ENCODE measurements at places on chromosomes 13 and 19.
A peak's percentile ranks its signal among the peaks of the same experiment; 100 is the strongest.

DNA sequence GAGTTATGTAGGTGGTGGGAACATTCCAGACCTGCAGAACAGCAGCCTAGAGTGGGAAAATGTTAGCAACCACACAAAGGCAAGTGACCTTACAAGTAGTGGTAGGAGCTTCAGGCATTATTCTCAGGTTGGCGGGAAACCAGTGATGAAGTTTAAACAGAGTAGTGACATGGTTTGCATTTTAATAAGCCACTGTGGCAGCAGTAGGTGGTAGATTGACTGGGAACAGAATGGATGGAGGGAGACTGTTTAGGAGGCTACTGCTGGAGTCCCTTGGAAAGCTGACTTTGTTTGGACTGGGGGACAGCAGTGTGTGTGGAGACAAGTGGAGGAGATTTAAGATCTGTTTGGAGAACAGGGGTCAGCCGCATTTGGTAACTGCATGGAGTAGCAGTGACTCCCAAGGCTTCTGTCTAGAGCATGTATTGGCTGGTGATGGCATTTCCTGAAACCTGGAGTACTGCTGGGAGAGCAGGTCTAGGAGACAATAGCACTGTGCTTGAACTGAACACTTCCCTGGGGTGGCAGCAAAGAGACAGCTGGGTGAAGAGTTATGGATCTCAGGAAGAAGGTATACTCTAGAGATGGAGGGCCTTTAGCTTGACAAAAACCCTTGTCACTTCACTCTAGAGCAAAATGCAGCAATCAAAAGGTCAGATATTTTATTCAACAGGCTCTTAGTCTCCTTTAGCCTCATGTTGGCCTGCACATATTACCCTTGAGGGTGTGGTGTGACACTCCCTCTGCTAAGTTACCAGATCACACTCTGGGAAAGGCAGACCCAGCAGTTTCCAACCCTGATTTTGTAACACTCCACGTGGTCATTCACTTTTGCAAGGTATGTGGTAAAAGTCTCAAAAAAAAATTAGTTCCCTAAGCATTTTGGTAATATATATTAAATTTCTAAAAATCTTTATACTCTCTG is 70.3 kb downstream of the DHRS12 start:
- DNase-seq = no peak

GRCh38 chr13:75325711-75326110 is 156.3 kb downstream of the TBC1D4 start:
- DNase-seq = no peak

- DNase-seq = peak; percentile 78
These were observed 38.7 kb downstream of the NFIX start for GRCh38 chr19:13033819-13034611.

GRCh38 chr13:34021619-34022018 is 203.7 kb downstream of the RFC3 start:
- no peak for DNase-seq

DNA sequence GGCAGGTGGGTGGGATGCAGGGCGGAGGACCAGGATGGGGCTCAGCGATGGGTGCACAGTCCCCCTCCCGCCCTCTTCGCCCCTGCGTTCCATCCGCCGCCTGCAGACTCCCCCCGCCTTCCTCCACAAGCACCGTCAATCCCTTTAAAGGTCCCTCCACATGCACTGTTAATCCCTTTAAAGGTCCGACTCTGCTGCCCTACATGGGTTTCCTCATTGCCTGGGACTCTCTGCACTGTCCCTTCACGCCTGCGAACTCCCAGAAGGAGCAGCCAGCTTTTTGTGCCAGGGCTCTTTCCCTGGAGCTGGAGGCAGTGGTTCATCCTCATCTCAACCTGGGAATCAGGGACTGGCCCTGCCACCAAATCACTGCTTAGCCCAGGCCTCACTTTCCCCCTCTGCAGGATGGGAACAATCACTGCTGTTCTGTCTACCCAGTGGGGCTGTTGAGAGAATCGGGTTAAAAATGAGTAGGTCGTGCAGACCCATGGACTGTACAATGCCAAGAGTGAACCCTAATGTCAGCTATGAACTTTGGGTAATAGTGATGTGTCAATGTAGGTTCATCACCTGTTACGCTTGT is 20.4 kb downstream of the ZNF574 start:
- DNase-seq = no peak

DNA sequence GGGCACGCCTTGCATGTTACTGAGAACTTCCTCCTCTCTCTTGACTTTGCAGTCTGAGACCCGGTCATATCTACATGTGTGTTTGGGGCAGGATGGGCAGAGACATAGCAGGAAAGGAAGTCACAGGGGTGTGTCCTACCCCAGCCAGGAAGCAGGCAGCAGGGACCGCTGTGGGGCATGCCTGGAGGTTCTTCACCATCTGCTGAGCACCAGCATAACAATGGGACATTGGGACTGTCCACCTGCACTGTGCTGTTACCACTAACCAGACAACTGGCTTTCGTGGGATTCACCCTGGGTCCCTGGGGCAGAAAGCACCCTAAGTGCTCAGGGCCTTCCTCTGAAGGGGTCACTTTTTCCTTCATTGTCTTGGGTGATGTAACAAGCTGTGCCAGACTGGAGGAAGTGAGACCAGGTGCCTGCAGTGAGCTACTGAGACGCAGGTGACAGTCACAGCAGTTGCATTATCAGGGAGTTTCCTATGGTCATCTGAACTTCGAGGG is 2.6 kb upstream of the HAUS5 start:
- no peak for DNase-seq

GRCh38 chr13:79458436-79458835 is 22.5 kb upstream of the NDFIP2 start:
- DNase-seq = no peak

DNA sequence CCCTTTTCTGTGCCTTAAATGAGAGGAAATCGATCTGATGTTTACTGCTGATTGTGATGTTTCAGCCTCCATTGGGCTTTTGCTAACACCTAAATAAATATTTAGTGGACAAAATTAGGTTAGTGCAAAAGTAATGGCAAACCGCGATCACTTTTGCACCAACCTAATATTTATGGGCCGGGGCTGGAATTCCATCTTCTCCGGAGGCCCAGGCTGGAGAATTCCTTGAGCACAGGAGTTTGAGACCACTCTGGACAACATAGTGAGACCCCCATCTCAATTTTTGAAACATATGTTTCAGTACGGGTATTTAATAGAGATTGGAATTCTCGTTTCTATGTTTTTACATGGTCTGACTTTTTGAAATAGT is 603 bp downstream of the ZNF880 start:
- DNase-seq = no peak

GRCh38 chr13:75829830-75830229 is 193.7 kb downstream of the LMO7 start:
- DNase-seq = no peak

DNA sequence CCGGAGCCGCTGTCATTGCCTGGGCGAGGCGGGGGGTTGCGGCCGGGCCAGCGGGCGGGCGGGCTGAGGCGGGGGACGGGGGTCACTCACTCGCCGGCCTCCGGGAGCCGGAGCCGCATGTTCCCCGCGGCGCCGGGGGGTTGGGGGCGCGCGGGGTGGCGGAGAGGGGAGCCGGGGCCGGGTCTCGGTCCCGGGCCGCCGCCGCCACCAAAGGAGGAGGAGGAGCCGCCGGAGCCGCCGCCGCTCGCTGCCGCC is 149 bp downstream of the MED26 start:
- DNase-seq = no peak

- no peak for DNase-seq
These were observed 55.8 kb upstream of the SPATA13 start for GRCh38 chr13:24104723-24105122.

DNA sequence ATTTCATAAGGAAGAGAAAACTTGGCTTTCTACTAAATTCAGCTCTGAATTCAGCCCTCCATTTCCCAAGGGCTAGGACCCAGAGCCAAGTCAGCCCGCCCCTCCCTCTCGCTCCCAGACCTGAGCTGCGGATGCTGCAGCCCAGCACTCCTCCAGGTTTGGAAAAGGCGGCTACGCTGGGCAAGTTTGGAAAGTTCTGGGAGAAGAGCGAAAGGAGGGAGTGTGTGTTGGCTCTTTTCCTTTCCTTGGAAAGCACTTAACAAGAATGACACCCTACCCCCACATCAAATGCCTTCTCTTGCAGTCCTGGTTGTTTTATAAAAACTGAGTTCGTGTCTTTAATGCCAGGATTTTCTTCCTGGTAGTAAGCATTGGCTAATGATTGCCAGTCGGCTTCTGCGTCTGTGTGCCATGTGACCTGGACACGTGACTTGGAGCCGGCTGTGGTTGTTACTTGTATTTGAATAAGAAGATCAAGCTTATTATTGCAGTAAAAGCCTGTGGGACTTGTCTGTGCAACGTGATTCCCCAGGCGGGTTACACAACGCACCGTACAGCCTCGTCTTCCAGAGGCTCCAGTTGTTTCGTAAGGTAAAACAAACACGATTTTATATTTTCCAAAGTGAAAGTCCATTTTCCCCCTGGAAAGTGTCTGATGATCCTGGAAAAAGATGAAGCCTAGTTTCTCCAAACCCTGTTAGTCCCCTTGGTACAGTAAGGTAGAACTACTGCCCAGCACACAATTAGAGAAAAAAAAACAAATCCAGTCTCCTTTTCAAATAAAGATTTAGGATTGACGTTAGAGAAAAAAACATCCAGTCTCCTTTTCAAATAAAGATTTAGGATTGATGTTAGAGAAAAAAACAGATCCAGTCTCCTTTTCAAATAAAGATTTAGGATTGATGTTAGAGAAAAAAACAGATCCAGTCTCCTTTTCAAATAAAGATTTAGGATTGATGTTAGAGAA is 26.8 kb upstream of the UBE2L5 start:
- DNase-seq = no peak

- DNase-seq = no peak
These were observed 2.3 kb downstream of the CEACAM16 start for GRCh38 chr19:44701228-44701627.

DNA sequence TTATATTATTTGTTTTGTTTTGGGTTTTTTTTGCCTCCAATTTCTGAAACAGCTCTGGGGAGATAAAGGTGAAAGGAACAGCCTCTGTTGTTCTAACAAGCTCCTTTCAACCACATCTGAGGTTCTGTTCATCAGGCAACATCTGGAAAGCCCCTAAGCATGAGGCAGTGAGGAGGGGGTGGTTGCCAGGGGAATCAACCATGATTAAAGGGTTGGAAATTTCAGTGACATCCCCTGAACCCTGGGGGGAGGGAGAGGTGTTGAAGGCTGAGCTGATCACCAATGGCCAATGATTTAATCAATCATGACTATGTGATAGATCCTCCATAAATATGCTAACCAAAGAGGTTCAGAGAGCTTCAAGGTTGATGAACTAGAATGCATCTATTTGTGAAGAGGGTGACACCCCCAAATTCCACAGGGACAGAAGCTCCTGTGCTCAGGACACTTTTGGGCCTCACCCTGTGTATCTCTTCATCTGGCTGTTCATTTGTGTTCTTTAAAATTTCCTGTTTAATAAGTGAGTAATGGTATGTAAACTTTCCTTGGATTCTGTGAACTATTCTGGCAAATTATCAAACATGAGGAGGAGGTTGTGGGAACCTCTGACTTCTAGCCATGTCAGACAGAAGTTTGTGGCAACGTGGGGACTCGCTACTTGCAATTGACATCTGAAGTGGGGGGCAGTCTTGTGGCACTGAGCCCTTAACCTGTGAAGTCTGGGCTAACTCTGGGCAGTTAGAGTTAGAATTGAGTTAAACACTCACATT is 221.3 kb downstream of the NHLRC3 start:
- DNase-seq = no peak

GRCh38 chr13:51502153-51502651 is 49.4 kb upstream of the INTS6 start:
- DNase-seq = no peak

DNA sequence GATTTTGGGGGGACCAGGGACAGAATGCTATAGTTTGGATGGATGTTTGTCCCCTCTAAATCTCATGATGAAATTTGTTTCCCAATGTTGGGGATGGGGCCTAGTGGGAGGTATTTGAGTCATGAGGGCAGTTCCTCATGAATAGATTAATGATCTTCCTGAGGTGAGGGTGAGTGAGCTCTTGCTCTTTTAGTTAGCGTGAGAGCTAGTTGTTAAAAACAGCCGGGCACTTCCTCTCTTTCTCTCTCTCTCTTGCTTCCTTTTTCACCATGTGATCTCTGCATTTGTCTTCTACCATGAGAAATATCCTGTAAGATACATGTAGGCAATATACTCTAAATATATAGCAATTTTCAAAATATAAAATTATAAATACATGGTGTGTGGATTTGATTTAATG is 290.8 kb upstream of the PCDH9 start:
- DNase-seq = no peak

DNA sequence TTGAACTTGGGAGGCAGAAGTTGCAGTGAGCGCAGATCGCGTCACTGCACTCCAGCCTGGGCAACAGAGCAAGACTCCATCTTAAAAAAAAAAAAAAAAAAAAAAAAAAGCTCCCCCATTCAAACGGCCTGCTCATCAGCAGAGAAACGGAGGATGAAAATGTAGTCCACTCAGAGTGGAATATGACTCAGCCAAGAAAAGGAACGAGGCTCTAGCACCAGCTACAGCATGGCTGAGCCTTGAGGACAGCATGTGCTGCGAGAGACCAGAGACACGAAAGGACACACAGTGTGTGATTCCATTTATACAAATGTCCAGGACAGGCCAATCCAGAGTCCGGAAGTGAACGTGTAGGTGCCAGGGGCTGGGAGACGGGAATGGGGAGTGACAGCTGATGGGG is 18.1 kb upstream of the MIER2 start:
- no peak for DNase-seq

- DNase-seq = no peak
These were observed 19.6 kb downstream of the CELF5 start for GRCh38 chr19:3243819-3244700.
